ENCODE measurements at places on chromosomes 7 and 10.

GRCh38 chr7:111990643-111991042 is 215.6 kb downstream of the DOCK4 start:
- no peak for DNase-seq

DNA sequence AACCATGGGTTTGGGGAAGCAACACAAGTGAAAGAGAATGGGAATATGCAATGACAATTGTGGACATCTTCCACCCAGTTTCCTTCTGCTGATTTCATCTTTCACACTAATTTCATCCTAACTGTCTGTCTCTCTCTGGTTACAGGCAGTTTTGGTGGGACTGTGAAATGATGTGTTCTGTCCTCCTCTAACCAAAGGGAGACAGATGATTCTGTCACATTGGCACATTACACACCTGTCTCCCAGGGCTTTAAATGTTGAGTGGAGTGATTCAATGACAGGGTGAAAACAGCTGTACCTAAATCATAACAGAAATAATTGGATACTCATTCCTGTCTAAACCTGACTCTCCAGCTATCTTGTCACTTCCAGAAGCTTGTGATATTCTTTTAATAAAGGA is 60.0 kb downstream of the DGKB start:
- DNase-seq: no peak

GRCh38 chr7:18167815-18168214 is 140.2 kb upstream of the PRPS1L1 start:
- no peak for DNase-seq

GRCh38 chr10:72561745-72562166 is 64.1 kb downstream of the MICU1 start:
- no peak for DNase-seq

DNA sequence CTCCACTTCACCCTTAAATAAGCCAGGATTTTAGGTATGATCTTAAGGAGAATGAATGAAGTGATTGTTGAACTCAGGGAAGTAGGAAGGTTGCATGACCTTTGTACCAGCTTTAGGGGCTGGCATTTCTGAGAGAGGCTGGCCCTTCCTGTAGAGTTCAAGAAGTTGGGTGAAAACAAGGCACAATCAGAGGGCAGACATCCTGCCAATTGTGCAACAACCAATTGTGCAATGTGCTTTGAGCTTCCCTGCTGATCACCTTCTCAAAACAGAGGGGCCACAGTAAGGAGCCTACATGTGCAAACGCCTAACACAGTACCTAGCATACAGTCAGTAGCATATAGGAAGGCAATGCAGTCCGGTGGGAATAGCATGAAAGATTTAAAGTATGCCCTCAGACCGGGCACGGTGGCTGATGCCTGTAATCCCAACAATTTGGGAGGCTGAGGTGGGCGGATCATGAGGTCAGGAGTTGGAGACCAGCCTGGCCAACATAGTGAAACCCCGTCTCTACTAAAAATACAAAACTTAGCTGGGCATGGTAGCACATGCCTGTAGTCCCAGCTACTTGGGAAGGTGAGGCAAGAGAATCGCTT is 5.4 kb downstream of the CPVL start:
- no peak for DNase-seq

GRCh38 chr10:535051-535450 is 154.4 kb downstream of the DIP2C start:
- no peak for DNase-seq

- DNase-seq: no peak
Measured at GRCh38 chr7:56115852-56116538, at the start of gene NUPR2. TSS of gene NUPR2 (minus strand) at chr7:56116417. CDS start at chr7:56116314, 103 bp downstream.

DNA sequence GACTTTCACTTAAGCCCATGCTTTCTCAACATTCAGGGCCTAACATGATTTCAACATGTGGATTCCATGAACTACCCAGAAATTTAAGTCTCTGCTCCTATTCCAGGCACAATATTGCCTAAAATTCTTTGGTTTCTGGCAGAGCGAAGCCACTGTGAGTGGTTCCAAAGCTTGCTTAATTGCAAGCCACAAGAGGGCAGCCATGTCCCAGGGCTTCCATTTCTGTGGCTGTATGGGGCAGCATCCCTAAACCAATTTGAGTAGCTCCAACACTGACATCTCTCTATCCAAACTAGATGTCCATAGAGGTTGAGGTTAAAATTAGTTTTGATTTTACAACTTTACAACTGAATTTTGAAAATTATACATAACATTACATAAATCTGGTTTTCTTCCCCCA is 56.3 kb upstream of the MDFIC start:
- no peak for DNase-seq

DNA sequence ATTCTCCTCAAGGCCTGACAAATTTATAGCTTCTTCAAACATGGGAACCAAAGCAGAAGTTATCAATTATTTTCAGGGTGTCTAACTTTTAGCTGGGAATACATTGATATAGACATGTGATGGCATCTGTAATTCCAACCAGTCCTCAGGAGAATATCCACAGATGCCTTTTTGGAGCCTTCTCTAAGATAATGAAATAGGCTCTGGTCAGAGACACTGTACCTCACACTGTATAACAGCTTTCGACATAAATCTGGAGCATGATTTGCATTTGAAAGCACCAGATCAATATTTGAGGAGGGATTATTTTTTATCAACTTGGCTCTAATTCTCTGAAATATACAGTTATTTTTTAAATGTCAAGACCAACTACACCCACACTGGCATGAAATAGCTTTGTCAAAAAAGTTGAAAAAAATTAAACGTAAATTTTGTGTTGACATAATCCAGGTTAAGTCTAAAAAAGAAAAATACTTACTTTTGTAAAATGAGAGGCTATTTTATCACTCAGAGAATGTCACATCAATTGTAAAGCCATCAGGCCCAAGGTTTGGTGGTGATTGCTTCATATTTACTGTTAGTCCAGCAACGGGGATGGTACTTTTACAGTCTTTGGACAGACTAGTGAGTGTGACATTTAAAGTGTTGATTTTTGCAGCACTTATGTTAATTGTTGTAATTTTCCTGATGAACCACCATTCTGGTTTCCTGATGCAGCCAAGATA is 177.0 kb upstream of the SP8 start:
- DNase-seq: no peak

- no peak for DNase-seq
Measured at GRCh38 chr7:23232966-23233365, 13.6 kb upstream of the GPNMB start.

GRCh38 chr7:139828446-139828845 is 618 bp upstream of the TBXAS1 start:
- no peak for DNase-seq

DNA sequence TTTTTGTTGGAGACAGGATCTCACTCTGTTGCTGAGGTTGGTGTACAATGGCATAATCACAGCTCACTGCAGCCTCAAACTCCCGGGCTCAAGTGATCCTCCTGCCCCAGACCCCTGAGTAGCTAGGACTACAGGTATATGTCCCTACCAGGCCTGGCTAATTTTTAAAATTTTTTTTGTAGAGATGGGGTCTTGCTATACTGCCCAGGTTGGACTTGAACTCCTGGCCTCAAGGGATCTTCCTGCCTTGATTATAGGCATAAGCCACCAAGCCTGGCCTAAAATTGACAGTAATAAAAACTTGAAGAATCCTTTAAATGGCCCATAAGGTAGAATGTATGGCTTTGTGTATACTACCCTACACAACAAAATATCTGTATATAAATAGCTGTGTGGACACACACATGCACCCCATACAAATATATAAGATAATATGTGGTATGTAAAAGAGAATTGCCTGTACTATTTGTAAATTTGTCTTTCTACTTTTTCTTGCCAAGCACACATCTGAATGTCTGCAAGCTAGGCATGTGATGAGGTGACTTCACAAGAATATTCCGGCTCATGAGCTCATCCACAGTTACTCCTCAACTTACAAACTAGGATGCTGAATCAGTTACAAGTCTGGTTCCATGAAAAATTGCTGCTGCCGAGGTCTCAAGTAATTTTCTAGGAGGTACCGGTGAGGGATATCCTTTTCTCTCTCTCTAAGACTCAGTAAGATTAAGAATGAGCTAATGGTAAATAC is 26.6 kb downstream of the POLR3A start:
- no peak for DNase-seq

DNA sequence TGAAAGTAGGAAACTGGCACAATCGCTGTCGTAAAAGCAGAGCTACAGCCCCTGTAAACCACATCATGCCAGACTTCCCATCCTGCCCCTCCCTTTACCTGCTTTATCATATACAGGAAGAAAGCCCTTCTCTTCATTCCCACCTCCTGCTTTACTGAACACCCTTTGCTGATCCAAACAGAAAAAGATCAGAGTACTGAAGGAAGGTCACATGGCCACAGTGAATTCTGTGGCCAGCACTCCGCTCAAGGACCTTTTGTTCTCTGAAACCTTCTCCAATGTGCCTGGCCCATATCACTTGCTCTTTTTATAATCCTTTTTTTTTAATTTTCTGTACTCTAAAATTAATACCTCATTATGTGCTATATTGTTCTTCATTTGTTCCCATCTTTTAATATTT is 108.8 kb upstream of the LRGUK start:
- no peak for DNase-seq

- no peak for DNase-seq
Measured at GRCh38 chr7:110386913-110387312, 704.0 kb upstream of the LRRN3 start.

- DNase-seq: no peak
Measured at GRCh38 chr7:4797858-4798705, 22.7 kb downstream of the AP5Z1 start.

DNA sequence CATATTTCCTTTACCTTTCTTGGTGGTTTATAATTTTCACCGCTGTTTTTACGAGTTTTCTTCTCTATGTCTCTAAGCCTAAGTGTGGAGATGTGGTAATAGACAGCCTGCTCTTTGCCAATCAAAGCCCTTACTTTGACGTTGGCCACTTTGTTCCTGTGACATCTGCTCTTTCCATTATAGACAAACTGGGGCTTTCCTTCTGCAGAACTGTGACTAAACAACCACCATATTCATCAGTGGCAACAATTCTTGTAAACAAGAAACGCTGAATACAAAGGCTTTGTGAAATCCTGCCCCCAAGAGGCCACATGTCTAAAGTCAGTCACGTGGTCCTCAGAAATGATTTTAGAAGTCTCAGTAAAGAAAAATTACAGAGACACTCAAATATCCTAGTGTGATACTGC is 59.6 kb upstream of the CAPZA2 start:
- no peak for DNase-seq

GRCh38 chr7:104367926-104368325 is 39.5 kb downstream of the LHFPL3 start:
- DNase-seq: no peak

GRCh38 chr10:93512565-93512964 is 16.2 kb downstream of the CEP55 start:
- DNase-seq: no peak

GRCh38 chr10:104333032-104333727 is 5.1 kb downstream of the ITPRIP start:
- no peak for DNase-seq

DNA sequence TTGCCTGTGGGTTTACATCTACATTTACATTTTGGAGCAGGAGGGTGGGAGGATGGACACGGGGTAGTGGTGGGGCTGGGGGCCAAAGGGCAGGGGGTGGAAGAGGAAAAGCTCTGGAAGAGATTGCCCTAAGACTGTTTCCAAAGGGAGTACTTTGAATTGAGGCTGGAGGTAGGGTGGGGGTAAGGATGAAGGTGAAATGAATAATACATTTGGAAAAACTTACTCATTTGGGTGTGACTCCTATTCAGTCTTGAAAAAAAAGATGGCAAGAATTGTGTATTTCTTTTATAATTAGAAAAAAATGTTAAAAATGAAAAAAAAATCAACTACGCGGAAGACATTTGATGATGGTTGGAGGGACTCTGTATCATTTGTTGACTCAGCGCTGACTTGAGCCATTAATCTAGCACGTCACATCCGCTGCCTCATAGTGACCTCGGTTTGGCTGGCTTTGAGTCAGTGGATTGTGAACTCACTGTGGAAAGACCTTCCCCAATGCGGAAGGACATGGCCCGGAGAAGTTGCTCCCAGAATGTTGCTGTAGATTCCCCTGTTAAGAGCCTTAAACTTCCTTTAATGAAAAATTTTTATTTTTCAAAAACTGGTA is 2.8 kb downstream of the FAM180A start:
- no peak for DNase-seq
